RWPE2 (cell line): ENCODE measurements at places on chromosomes 4 and X.

- no peak for DNase-seq
These were observed 29.7 kb downstream of the TMEM164 start for GRCh38 chrX:110032534-110033147.

DNA sequence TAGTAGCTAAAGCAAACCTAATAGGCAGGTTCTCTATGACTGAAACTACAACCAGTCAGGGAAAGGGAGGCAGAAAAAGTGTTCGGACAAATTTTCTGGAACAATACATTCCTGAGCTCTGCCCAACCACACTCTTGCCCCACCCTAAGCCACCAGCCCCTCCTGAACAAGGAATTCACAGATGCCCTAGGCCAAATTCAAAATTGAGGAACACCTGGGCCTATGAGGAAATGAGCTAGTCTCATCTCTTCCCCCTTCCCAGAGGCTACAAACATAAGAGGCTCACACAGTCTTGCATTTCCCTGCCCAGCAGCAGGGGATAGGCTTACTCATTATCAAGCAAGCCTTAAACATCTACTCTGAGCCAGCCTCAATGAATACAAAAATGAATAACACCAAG, 284.7 kb downstream of the ZNF674 start:
- peak; percentile 79 for DNase-seq

GRCh38 chr4:153393397-153393796, 48.9 kb downstream of the MND1 start:
- no peak for DNase-seq

DNA sequence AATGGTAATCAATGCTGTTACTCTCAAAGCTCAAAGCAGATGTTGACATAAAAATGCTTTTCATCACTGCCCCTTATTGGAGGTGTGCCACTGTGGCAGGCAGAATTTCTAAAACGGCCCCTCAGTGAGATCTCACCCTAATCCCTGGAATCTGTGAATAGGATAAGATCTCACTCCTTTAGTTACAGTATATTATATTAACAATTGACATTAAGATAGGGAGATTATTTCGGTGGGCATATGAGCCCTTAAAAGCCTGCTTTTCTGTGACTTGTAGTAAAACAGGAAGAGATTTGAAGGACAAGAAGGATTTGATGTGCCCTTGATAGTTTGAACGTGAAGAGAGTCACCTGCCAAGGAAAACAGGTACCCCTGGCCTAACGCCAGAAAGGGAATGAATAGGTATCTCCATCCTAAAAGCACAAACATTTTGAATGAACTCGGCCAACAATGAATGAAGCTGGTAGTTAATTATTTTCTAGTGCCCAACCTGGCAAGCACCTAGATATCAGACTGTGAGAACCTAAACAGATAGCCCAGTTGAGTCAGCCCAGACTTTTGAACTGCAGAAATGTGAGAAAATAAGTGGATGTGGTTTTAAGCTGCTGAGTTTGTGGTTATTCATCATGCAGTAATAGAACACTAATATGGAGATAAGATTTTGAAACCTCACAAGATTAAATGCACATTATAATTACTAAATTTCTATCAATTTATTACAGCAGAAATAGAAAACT, 881.6 kb downstream of the PCDH18 start:
- DNase-seq: no peak

GRCh38 chrX:121254336-121254735, 206.9 kb downstream of the GLUD2 start:
- DNase-seq: no peak
